ENCODE measurements at places on chromosomes 3 and 15.

DNA sequence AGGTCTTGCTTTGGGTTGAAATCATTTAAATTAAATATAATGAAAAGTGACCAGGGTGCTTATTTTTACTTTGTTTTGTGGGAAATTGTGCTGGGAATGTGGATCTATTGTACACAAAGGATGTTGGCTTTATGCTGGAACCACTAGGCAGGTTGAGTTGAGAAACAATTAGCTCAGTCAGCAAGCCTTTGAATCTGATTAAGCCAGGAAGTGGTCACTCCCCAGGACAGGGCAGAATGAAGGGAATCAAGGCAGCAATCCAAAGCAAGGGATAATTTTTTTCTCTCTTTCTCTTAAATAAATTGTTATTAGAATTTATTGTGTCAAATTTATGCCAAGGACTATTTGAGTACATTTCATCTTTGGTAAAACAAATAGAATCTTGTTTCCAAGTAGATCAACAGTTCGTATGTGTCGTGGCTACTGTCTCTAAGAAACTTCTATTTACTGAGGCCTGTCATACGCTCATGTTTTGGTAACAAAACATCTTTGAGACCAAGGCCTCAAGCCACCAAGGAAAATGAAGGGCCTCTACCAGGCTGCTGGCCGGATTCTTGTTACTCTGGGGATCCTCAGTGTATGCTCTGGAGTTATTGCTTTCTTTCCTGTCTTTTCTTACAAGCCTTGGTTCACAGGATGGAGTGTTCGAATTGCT lies at the start of gene TMEM212:
TSS of gene TMEM212 (plus strand) at position 486 of the 655 bp plus-strand sequence. CDS start at position 521, 35 bp downstream.
- ATAC-seq, result no peak

GRCh38 chr3:156341332-156341731 lies 213.6 kb downstream of the SSR3 start:
- ATAC-seq, result no peak

DNA sequence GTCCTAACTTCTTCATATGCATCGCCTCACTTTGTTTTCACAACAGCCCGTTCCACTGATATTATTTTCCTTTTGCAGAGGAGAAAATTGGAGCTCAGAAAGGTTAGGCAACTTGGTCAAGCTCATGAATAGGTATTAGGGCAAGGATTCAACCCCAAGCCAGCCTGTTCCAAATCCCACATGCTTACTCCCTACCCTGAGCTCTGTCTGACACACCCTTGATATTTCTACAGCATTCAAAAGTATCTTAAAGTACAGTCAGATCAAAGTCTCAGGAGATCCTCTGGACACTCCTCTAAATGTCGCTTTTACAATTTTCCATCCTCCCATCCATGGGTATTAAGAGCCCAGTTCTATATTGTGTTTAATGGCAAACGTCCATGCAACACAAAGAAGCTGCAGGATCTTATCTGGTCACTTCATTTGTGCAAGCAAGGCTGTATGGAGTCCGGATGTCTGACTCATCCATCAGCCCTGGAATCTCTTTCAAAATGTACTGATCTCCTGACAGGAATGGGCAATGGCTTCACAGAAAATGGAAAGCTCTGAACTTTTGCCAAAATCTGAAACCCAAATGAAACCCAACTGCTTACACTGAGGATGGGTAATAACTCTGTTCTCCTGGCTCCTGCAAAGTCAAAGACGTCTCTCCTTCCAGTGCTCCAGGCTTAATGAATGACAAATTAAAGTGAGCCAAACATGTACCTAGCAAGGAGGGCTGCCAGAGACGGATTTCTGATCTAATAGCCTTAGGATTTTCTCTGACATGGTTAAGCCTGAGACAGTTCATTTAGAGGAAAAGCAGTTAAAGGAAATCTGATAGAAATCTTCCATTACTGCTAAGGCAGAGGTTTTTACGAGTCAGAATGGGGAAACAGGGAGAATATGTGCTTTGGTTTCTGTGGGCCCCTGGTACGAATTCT lies 230.9 kb upstream of the RORA start:
- ATAC-seq, result no peak

DNA sequence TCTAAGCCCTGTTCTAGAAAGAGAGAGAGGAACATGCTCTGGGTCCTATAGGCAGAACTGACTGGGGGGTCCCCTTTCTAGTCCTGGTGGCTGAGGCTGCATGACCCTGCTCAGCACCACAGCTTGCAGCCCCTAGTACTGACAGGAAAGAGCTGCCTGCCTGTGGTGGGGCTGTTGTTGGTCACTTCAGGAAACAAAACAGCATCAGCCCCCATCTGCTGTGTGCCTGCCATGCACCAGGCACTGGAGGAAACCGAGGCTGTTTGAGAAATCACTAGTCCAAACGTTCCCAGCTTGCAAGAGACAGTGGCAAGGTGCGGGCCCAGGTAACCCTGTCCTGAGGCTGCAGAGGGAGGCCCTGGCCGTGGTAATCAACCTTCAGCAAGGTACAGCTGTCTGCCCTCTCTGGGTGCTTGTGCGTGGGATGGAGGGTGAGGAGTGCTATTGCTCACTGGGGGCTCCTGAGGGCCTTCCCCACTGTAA lies 90.6 kb downstream of the IQSEC1 start:
- ATAC-seq, result no peak

GRCh38 chr15:87267798-87268197 lies 988.7 kb downstream of the NTRK3 start:
- ATAC-seq, result no peak

DNA sequence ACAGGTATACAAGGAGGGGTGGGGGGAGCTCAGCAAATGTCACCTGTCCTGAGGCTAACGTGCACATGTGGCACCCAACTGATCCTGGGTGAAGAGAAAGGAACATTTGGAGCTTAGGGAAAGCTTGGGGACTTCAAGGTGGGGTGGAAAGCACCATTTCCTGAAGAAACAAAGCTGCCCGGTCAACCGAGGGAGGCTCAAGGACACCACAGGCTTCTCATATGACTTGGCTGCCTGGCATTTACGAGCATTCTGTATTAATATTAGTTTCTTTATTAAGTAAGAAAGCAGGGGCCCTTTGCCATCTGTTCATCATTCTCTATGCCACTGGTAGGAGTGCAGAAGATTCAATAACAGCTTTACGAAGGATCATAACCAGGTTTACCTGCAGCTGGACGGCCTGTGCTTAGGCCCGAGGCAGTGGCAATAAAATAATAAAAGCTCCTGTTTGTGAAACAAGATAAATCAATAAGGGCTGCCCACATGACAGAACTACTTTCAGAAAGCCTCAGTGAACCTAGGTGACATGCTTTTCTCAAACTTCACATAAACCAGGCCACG lies 54.0 kb downstream of the ETV5 start:
- ATAC-seq, result no peak

DNA sequence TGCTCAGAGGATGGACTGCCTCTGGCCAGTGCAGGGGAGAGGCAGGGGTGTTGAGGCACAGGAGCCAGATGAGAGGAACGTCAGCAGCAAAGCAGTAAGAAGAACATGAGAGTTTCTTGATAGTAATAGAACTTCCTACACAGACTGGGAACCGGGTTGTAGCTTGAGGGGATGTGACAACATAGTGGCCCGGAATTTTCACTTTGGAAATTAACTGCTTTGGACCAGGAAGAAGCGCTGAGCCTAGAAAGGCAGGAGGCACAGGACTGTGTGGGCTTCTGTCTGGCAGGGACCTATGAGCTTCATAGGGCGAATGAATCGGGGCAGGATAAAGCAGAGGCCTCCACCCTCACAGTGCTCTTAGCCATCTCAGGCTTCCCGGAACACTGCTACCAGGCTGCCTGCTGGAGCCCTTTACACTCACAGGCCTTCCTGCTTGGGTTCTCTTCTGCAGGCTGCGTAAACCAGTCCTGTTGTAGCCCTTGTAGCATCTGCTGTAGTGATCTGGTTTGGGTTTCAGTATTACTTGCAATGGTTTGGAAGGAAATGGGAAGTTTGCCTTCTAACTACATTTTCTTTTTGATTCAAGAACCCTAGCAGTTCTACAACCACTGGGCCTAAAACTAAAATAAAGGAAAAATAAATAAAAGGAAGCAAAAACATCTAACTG lies 3.3 kb upstream of the ADPGK start:
- no peak for ATAC-seq

DNA sequence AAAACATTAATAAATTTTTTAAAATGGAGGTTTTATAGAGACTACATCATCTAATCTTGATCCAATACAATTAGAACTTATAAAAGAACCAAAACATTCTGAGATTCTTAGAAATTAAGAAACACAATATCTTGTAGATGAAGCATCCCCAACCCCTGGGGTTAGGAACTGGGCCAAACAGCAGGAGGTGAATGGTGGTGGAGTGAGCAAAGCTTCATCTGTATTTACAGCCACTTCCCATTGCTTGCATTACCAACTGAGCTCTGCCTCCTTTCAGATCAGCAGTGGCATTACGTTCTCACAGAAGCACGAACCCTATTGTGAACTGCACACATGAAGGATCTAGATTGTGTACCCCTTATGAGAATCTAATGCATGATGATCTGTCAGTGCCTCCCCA lies 36.3 kb downstream of the KNL1 start:
- no peak for ATAC-seq

GRCh38 chr3:10926256-10926810 lies 66.2 kb upstream of the SLC6A1 start:
- peak; percentile 19 for ATAC-seq

GRCh38 chr3:66665021-66665695 lies 164.3 kb upstream of the LRIG1 start:
- no peak for ATAC-seq

DNA sequence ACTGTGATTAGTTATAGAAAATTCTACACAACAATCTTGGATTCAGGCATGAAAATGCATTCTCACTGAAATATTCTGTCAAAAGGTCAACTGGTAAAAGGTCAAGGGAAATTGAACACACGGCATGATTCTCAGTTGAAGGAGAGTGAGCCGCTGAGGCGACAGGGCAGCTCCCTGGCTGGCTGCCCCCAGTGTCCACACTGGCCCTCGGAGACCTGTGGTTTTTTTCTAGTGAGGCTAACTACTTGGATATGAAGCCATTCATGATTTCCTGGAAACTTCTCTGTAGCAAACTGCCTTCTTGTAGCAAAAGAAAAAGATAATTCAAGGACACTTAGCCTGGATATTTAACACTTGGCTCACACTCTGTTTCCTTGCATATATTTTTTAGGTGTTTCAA lies 37.2 kb downstream of the AADACL2 start:
- peak; percentile 79 for ATAC-seq

GRCh38 chr15:55992769-55993110 lies 672 bp downstream of the NEDD4 start:
- ATAC-seq, result no peak

- no peak for ATAC-seq
These were observed 68.1 kb upstream of the PFN2 start for GRCh38 chr3:150038830-150039229.

DNA sequence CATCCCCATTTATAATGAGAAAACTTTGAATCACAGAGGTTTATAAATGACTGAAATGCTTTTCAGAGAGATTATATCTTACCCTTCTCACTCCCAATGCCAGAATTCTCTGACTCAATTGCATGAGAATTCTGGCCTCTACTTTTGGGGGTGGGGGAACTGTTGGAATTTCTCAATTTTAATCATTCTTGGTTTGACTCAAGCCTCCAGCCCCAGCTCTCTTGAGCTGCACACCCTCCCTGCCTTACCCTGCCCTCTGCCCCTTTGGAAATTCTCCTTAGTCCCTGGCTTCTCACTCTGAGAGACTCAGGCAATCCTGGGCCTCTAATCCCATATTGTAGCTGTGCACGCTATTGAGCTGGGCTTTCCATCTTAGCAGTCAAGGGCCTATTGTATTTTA lies 44.2 kb downstream of the ZNF589 start:
- ATAC-seq, result no peak

- ATAC-seq, result no peak
These were observed 54.3 kb upstream of the CCR4 start for GRCh38 chr3:32897001-32897601.

GRCh38 chr15:35907511-35907910 lies 361.5 kb upstream of the DPH6 start:
- no peak for ATAC-seq

DNA sequence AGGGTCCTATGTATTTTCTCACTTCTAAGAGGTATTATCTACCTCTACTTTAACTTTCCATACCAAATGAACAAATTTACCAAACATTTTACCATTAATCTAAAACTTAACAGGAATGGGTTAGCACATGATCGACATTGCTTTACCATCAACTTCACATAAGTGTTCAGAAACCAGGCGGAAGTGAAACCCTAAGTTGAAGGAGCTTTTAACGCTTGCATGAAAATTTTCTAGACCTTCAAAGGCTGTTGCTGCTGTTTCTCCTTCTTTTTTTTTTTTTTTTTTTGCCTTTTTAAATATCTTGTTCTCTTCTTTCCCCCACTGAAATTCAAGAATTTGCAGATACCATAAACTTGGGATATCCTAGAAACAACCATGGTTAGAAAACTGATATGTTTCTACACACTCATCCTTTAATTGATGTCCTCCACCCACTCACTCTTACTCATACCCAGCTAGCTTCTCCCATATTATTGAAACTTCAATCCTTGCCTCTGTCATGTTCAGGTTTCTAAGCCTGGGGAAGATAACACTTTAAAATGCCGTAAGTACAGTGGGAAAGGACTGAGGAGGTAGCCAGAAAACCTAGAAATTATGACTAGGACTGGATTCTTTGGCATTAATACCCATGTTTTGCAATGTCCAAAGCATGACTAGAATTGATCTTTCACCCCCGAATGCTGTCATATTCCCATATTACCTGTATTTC lies 24.7 kb downstream of the MYO5A start:
- no peak for ATAC-seq

DNA sequence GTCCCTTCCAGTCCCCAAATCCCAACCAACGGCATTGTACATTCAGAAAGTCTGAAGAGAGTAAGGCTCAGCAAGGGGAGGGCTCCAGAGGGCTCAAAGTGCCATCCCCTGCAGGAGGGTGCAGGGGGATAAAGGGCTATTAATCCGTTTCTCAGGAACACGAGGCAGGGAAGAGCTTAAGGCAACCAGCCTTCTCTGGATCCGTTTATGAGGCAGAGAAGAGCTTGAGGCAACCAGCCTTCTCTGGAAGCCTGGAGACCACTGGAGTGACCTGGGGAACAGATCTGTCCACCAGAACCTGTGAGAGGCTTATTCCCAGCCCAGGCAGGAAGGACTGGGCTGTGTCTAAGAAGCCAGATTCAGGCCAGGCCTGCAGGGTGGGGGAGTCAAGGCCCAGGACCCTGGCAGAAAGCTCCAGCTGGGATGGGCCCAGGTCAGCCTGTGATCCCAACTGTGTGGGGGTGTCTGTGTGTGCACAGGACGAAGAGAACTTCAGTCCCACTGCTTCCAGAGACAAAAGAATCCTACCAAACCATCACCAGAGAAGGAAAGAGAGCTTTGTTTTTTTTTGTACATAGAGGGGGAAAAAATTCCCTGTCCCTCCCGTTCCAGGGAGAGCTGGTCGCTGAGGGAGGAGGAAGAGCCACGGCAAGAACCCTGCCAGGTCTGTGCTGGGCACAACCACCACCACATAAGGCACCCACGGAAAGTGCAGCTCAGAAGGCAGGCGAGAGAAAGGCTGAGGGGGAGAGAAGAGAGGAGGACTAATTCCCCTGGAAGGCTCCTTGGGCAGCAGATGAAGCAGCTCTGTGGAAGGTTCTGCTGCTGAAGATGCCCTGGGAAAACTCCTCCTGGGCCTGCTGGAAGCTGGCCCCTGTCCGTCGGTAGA lies 1.6 kb upstream of the ULK3 start:
- no peak for ATAC-seq

Data from gastroesophageal sphincter (tissue), 4 donors.